ENCODE measurements at places on chromosomes 3 and 15.

DNA sequence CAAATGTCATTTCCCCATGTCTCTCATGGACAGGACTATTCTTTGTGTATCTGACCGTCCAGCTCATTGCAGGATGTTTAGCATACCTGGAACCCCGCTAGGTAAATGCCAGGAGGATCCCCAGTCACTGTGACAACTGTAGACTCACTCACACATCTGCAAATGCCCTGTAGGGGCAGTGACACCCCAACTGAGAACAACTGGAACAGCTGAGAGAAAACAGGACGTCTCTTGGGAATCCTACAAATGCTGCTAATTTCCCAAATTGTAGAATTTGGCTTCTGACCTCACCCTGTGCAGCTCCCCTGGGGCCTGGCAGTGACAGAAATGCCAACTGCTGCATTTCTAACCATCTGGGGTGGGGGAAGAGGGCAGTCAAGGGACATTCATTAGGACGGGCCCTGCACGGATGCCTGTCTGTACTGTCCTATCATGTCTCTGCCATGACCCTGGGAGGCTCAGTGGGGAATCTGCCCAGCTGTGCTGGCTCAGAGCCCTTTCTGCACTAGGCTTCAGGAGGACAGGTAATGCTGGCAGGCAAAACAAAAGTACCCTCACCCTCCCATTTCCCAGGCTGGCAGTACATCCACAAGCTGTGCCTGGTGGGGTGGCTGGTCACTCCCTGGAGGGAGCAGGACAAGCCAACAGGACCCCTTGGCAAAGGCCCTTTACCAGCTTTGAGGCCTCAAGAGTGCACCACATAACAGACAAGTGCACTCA, 30.4 kb downstream of the RAB6B start:
- DNase-seq: no peak

GRCh38 chr3:123290107-123290930, 88.6 kb downstream of the SEC22A start:
- no peak for DNase-seq

DNA sequence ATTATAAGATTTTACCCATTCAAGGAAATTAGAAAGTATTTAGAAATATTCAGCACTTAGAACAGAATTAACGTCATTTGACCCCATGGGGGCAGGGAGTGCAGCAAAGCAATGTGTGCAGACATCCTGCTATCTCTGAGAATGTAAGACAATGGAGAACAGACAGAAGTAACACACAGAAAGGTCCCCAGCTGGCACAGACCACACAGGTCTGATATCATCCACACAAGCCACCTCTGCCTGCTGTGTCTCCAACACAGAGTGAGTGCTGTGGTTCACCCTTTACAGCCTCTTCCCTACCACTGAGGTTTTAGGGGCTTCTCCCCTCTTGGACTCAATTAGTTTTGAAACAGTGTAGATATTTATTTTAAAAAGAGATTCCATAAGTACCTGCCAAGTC, 16.1 kb downstream of the TXNRD3 start:
- DNase-seq: no peak

- DNase-seq: no peak
Observed at GRCh38 chr3:50205413-50206276, 574 bp downstream of the SLC38A3 start.

GRCh38 chr3:150786791-150787190, 23.8 kb upstream of the SIAH2 start:
- DNase-seq: no peak

DNA sequence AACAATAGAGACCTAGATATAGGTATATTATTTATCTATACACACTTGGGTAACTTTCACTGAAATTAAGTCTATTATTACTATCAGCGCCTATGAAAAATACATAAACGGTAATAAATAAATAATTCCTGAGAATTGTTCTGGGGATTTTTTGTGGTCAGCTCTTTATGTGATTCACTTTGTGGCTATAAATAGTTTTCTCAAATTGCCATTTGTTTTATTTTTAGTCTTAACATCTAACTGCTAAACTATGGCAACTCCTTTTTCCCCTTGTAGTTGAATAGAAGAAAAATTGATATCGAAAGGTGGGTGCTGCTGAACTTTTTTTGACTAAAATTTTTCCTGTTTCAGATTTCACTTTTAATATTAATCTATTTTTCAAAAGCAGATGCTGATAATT, 189.0 kb downstream of the VGLL3 start:
- DNase-seq: no peak

DNA sequence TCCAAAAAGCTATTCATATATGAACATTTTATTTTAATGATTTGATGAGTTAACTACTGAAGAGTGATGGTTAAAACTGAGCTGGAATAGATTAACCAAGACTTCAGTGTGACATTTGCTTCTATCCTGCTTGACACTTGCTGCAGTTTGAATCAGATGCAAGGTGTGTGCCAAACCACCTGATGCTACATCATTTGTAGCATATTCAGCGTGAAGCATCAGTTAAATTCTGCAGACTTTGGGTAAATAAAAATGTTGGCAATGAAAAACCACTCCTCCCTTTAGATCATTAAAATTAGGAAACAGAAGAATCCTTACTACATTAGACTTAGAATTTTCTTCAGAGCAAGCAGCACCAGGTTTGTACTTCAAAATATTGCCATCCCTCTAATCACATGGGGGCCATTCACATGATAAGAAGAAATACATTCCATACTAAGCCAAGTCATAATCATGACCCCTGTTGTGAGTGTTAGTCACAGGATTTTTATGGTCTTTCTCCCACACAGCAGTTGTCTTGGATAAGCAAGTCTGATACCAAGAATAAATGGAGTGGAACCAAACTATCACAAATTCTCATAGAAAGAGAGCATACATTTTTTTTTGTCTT, 160.7 kb upstream of the TNIK start:
- no peak for DNase-seq

DNA sequence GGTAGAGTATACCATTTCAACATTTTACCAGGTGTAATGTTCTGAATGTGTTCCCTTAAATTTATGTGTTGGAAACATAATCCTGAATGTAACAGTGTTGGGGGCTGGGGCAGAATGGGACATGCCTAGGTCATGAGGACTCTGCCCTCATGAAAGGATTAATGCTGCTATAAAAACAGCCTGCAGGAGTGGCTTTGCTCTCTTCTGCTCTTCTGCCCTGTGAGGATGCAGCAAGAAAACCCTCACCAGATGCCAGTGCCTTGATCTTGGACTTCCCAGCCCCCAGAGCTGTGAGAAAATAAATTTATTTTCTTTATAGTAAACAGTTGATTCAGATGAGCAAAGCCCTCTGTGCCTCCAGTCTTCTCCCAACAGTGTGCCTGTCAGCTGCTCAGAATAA, 326.0 kb upstream of the ONECUT1 start:
- DNase-seq: no peak

DNA sequence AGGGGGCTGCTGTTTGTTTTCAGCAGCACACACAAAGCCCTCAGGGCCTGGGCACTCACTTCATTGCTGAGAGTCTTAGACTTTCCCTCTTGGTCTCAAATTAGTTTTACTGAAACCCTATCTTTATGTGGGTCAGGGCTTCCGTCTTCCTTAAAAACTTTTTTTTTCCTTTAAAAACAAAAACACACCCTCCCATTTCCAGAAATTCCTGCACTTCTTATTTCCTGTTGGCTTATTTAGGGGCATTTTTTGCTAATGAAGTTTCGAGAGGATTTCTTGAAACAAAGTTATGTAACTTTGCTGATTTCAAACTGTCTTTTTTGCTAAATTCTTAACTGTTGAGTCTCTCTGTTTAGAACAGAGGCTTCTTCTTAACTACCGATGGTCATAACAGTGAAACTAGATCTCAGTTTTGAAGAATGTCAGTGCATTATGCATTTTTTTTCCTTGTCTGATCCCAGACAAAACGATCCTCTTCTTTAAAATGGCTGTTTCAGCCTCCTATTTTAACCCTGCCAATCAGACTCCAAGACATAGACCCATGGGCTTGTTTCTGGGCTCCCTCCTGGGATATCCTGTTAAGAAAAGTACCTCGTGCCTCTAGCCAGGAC, 23.3 kb downstream of the ANAPC13 start:
- no peak for DNase-seq

- DNase-seq: no peak
Observed at GRCh38 chr15:58179206-58179605, 41.0 kb downstream of the AQP9 start.

GRCh38 chr3:45225465-45226205, 452 bp downstream of the TMEM158 start:
- DNase-seq: no peak

GRCh38 chr3:140753865-140754754, 76.2 kb downstream of the TRIM42 start:
- DNase-seq: no peak

- no peak for DNase-seq
Observed at GRCh38 chr3:101884776-101885175, 35.5 kb downstream of the NFKBIZ start.

DNA sequence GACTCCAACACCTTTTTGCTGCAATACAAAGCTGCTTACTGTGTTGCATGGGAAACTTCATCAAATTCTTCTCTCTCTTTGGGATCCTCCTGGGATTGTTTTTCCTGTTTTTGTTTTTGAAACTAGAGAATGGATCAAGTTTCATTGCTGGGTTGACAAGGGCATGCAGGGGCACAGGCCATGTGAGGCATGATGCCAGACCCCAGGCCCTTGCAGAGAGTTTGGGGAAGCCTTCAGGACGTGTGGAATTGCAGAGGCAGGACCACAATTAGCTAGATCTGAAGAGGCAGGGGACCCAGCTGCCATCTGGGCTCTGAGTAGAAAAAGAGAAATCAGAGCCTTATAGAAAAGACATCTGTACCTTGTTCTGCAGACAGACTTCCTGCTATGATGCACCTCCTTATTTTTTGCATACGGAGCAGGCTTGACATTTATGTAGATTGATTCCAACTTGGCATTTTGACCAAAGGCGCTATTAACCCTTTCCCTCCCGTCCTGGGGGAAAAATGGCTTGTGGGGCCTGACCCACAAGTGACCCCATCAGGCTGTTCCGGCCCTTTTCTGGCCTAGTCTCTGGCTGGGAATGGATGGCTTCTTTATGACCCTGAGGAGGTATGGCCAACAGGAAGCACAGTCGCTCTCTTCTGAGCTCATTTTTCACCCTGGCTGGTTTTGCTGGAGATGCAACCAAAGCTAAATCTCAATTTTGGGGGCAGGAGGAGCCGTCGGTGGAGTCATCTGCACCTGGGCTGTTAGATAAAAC, 44.3 kb upstream of the CHRNB4 start:
- no peak for DNase-seq

- DNase-seq: no peak
Observed at GRCh38 chr15:63678393-63678792, 81.2 kb downstream of the FBXL22 start.

GRCh38 chr15:57685306-57686095, 21.0 kb upstream of the POLR2M start:
- no peak for DNase-seq

- DNase-seq: no peak
Observed at GRCh38 chr3:152438706-152439105, 170.0 kb downstream of the MBNL1 start.

DNA sequence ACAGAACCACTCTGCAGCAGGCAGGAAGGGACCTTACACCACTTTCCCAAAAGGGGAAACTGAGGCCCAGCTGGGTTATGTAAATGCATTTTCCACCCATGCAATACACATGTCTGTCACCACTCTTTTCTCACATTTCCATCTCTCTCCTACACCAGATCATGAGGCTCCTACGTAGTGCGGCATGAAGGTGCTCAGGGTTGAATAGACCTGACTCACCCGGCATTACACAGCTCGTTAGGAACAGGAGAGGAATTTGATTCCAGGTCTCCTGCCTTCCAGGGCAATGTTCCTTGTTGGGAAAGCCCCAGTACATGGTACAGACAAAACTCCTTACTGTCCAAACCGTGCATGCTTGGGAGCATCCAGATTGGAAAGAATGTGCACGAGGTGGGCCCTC, 61.9 kb upstream of the DCLK3 start:
- DNase-seq: no peak

DNA sequence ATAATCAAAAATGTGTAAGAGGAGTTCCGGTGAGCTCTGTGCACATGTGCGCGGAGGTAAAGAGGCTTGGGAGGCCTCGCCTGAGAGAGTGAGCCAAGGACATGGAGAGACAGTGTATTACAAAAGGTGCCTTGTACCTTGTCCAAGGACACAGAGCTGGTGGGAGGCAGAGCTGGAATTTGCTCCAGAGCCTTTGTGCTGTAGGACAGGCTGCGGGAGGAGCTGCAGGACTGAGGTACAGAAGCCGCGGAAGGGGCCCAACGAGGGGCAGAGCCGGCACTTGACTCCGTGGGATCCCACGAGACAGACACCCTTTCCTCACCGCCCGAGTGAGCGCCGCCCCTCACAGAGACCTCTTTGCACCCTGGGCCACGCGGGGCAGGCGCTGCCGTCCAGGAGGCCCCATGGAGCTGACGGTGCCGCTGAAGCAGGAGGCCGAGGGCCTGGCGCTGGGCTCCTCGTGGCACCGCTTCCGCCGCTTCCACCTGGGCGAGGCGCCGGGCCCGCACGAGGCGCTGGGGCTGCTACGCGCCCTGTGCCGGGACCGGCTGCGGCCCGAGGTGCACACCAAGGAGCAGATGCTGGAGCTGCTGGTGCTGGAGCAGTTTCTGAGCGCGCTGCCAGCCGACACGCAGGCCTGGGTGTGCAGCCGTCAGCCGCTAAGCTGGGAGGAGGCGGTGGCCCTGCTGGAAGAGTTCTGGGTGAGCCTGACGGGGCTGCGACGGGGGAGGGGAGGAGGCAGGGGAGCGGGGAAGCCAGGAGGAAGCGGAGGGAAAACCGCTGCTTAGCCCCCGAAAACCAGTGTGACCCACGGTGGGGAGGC, 68.7 kb downstream of the SLTM start:
- no peak for DNase-seq

DNA sequence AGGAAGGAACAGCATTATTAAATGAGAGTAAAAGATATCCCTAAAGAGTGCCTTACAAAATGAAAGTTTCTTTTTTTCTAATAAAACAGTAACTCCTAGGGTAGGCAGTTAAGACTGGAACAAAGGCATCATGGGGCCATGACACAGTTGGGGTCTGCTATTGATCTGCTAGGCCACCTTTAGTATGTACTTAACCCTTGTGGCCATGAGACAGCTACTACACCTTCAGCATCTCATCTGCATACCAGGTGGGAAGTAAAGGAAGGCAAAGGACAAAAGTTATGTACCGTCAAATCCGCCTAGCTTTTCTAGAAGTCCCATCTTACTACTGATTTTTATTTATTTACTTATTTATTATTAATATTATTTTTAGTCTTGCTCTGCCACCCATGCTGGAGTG, 93.8 kb upstream of the FHIT start:
- no peak for DNase-seq

- DNase-seq: no peak
Observed at GRCh38 chr15:61205346-61205921, 23.7 kb downstream of the RORA start.

GRCh38 chr3:124522082-124522625, 208.1 kb upstream of the UMPS start:
- DNase-seq: no peak

DNA sequence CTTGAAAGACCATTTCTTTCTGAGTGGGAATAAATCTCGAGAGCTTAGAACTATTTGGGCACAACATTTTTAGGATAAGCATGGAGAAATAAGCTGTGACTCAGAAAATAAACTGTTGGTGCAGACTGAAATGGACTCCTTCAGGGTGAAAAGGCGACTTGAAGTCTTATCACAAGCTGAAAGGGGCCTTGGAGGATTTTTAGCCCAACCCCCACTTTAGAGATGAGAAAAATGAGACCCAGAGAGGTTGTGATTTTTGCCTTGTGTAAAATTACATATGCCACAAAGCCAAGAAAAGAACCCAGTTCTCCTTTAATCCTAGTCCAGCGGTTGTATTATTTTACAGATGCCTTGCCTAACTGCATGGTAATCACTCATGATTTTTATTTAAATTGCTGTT, 1.5 kb downstream of the ATP1B3 start:
- DNase-seq: no peak

- DNase-seq: no peak
Observed at GRCh38 chr15:86336051-86336788, 256.5 kb downstream of the AGBL1 start.

GRCh38 chr15:35058534-35059054, 26.5 kb downstream of the NANOGP8 start:
- DNase-seq: no peak
